ENCODE measurements at places on chromosomes 2 and 18. TPM values are rescaled to one million over a fixed set of nuclear protein-coding genes. Genes with fewer than 3 reads are reported as not detected.
A peak's percentile ranks its signal among the peaks of the same experiment; 100 is the strongest.

- peaks cover 7% of the 10 kb centered on the region for H3K4me1 ChIP-seq
- DNase-seq: no peak
- H3K36me3 ChIP-seq: no peaks in the 10 kb centered on the region
- H3K27ac ChIP-seq: no peak overlapping the region
- H3K4me3 ChIP-seq: no peak overlapping the region
Measured at GRCh38 chr18:7758764-7759163, 191.6 kb downstream of the PTPRM start.

DNA sequence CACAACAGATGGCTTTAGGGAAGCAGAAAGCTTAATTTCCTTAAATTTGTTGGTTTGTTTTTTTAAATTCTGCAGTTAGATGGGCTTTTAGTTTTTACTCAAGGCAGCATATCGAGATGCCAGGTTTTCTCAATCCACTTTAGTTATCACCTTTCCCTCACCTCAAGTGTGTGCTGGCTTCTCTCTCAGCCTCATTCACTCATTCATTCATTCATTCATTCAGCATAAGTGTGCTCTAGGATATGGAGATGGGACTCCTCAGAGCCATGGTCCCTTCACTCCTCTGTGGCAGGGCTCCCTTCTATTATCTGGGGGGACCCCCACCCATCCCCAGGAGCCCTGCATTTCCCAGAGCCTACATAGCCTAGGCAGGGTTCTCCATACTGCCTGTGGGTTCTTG, 19.0 kb downstream of the VIL1 start:
- no peaks in the 10 kb centered on the region for H3K4me1 ChIP-seq
- DNase-seq: no peak
- no peak overlapping the region for H3K27ac ChIP-seq

- DNase-seq: no peak
- no peaks in the 10 kb centered on the region for H3K36me3 ChIP-seq
- H3K27ac ChIP-seq: no peak overlapping the region
- peaks cover 5% of the 10 kb centered on the region for H3K4me1 ChIP-seq
Measured at GRCh38 chr2:106197878-106198277, 3.8 kb upstream of the UXS1 start.

GRCh38 chr2:159562248-159562647, 54.1 kb downstream of the BAZ2B start:
- H3K4me3 ChIP-seq: no peak overlapping the region
- no peaks in the 10 kb centered on the region for H3K36me3 ChIP-seq
- no peaks in the 10 kb centered on the region for H3K27me3 ChIP-seq
- no peaks in the 10 kb centered on the region for H3K4me1 ChIP-seq
- DNase-seq: no peak

The STAT4 gene
- 1.3 TPM for total RNA-seq

- no peak overlapping the region for H3K4me3 ChIP-seq
- H3K27me3 ChIP-seq: peaks cover 6% of the 10 kb centered on the region
- H3K36me3 ChIP-seq: no peaks in the 10 kb centered on the region
Measured at GRCh38 chr18:59873641-59874040, 26.2 kb upstream of the PMAIP1 start.

The RRM2 gene
- 4.9 TPM for total RNA-seq

DNA sequence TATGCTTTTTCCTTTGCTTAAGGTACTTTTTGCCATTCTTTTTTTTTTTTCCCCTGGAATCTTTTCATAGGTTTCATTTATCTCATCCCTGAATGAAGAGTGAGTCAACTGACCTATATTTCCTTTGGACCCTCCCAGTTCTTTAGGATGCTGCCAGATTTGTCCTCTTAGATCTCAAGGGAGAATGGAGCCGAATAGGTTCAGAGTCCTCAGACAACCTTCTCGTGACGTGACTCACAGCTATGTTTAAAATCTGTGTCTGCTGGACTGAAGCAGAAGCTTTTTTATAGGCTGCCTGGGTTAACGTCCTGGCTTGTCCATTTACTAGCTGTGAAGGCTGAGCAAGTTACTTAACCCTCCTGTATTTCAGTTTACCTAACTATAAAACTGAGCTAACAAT, 358.6 kb downstream of the DLGAP1 start:
- no peaks in the 10 kb centered on the region for H3K36me3 ChIP-seq
- no peaks in the 10 kb centered on the region for H3K27me3 ChIP-seq
- DNase-seq: peak; percentile 31
- H3K27ac ChIP-seq: no peak overlapping the region

The MAPK4 gene
- total RNA-seq: 32.4 TPM

DNA sequence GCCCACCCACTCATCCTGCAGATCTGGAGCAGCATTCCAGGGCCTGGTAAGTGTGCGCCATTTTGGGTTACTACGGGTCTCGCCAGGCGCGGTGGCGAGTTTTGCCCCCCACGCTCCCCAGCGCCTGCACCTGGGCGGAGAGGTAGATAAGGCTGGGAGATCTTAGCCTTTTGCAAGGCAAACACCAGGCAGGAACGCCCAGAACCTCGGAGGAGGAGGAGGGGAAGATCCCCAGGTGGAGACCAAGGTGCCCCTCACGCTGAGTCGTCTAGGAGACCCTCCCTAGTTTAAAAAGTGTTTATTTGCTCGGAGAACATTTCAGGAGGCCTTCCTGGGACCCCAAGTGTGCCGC, 365 bp upstream of the RAMP1 start:
- H3K4me3 ChIP-seq: no peak overlapping the region
- peaks cover 7% of the 10 kb centered on the region for H3K4me1 ChIP-seq
- H3K27me3 ChIP-seq: peaks cover 4% of the 10 kb centered on the region
- H3K27ac ChIP-seq: no peak overlapping the region
- H3K36me3 ChIP-seq: no peaks in the 10 kb centered on the region

DNA sequence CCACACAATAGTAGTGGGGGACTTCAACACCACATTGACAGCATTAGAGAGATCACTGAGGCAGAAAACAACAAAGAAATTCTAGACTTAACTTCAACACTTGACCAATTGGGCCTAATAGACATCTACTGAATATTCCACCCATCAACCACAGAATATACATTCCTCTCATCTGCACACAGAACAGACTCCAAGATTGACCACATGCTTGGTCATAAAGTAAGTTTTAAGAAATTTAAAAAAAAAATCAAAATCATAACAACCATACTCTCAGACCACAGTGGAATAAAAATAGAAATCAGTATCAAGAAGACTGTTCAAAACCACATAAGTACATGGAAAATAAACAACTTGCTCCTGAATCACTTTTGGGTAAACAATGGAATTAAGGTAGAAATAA, 9.0 kb upstream of the FLACC1 start:
- no peaks in the 10 kb centered on the region for H3K27me3 ChIP-seq
- H3K36me3 ChIP-seq: no peaks in the 10 kb centered on the region
- H3K4me3 ChIP-seq: no peak overlapping the region
- no peak overlapping the region for H3K27ac ChIP-seq

The MAB21L4 gene
- total RNA-seq: not detected

Measured in adrenal gland (tissue), 19 donors.